Fibroblast of skin of scalp (primary cell): ENCODE measurements at places on chromosomes 5 and 9.

GRCh38 chr5:45162974-45163373 lies 354.2 kb downstream of the MRPS30 start:
- no peak for DNase-seq

- peak; percentile 71 for DNase-seq
Measured at GRCh38 chr5:74576941-74577456, 63.5 kb downstream of the ENC1 start.

DNA sequence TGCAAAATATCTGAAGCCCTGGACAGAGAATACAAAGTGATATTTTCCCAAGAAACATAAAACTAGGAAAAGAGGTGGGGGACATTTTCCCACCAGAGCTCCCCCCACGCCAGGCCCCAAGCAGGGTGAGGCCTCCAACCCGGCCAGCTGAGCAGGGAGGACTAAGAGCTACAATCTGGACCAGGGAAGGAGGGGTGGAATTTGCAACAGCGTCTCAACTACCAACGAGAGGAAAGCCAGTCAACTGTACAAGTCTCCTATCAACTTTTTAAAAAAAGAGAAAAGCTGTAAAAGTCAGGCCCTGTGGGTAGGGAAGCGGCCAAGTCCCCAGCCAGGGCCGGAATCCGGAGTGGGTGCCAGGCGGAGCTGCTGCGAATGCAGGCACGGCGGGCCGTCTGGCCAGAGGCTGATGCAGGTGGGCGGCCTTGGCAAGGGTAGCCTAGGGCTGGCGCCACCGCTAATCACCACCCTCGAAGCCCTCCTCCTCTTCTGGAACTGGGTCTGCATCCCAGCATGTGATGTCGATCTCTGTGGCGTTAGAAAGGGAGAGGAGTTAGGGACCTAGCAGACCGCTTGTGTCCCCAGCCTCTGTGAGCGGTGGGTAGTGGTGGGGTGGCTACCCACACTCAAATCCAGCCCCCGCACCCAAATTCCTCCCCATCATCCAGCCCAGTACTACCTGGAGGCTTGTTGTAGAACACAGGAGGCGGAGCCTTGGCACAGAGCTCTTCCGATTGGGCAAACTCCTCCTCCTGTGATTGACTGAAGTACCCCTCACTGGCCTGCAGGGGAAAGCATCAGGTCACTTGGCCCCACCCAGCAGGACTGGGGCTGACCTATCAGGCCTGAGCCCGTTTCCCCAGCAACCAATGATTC lies 10.6 kb downstream of the PRR7 start:
- peak; percentile 97 for DNase-seq

GRCh38 chr5:121974261-121974660 lies 12.5 kb downstream of the SRFBP1 start:
- peak; percentile 37 for DNase-seq

DNA sequence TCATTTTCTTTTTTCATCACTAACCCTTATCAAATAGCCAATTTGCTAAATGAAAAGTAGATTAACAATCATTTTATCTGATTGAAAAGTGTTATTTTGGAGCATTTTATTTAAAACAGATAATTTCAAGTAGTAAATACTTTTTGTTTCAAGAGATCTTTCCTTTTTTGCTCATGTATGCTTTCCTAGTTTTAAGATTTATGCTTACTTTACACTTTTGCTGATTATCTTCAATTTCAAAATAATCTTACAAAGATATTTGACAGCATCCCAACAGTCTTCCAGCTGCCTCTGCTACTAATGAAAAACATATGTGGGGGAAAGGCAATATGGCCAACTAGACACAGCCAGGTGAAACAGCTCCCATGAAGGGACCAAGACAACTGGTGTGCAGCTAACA lies 1027.3 kb upstream of the CDH9 start:
- no peak for DNase-seq

GRCh38 chr5:180007582-180007981 lies 64.0 kb downstream of the RNF130 start:
- no peak for DNase-seq

GRCh38 chr9:106669835-106670234 lies 193.1 kb upstream of the ZNF462 start:
- DNase-seq, result no peak

GRCh38 chr9:93459432-93459847 lies 6.1 kb upstream of the FAM120AOS start:
- DNase-seq, result peak; percentile 5

DNA sequence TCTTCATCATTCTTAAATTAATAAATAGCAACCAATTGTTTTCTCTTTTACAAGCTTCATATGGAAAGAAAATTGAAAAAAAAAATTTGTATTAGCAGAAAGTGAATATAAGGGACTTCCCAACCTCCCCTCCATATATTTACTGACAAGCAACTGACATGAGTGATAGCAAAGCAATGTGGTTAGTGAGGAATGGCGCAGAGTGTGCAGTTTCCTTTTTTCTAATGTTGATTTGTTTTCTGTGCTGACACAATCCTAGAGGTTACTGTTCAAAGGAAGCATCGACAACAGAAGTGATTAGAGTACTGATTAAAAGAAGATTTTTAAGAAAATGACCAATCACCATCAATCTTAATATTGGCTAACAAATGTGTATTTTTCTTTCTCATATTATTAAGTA lies 1.7 kb upstream of the PTGER4 start:
- no peak for DNase-seq

DNA sequence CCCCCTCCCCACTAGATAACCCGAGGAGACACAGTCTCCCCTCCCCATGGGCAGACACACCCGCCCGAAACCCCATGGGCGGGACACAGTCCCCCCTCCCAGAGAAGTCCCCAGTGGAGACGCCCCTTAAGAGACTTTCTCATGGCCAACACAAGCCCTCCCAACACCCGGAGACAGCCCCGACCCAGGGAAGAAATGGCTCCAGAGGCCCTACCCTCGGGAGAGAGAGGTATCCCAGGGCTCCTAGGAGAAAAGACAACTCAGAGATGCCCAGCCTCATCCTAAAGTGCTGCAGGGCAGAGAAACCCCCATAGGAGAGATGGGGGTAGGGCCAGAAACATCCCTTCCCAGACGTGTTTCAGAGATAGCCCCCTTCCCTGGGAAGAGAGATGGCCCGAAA lies 27.4 kb downstream of the PCDH1 start:
- peak; percentile 38 for DNase-seq

DNA sequence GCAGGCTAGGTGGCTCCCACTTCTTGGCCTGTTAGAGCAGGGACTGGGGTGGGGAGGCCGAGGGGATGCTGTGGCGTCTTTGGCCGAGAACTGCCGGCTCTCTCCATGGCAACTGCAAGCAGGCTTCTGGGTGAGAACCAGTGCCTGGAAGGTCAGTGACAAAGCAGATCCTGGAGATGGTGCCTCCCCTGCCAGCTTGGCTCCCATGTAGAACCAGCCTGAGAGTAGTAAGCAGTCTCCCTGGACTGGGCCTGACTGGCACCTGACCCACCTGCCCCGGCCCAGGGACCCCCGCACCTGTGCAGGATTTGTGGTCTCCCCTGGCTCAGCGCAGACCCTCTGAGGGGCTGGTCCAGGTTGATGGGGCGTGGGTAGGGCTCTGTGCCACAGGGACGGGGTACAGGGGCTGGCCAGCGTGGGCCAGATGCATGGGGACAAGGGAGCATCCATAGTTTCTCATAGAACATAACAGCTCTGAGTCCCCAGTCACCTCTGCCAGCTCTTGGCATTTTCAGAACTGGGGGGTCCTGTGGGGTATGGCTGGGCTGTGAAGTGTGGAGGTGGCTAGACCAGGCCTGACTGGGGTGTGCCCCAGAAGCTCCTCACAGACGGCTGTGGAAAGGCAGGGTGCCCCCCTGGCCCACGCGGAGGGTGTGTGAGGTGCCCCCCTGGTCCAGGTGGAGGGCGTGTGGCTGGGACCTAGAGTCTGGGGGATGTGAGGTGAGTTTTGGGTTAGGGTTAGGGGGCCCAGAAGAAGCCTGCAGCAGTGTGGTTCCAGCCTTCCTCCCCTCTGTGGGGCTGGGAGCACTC lies 22.2 kb downstream of the CACNA1B start:
- DNase-seq, result no peak

- DNase-seq, result peak; percentile 86
Measured at GRCh38 chr5:33662722-33663427, 222.1 kb downstream of the TARS1 start.

- DNase-seq, result no peak
Measured at GRCh38 chr9:136848393-136849037, 694 bp upstream of the PHPT1 start.

- DNase-seq, result no peak
Measured at GRCh38 chr9:100196215-100196614, 97.2 kb downstream of the INVS start.

- DNase-seq, result no peak
Measured at GRCh38 chr5:16881251-16881650, 54.8 kb downstream of the MYO10 start.

- no peak for DNase-seq
Measured at GRCh38 chr9:87500491-87501270, 3.0 kb downstream of the DAPK1 start.

GRCh38 chr5:157611571-157612476 lies 36.2 kb upstream of the ADAM19 start:
- DNase-seq, result no peak

- DNase-seq, result no peak
Measured at GRCh38 chr9:127390563-127390962, 6.4 kb upstream of the SLC2A8 start.

DNA sequence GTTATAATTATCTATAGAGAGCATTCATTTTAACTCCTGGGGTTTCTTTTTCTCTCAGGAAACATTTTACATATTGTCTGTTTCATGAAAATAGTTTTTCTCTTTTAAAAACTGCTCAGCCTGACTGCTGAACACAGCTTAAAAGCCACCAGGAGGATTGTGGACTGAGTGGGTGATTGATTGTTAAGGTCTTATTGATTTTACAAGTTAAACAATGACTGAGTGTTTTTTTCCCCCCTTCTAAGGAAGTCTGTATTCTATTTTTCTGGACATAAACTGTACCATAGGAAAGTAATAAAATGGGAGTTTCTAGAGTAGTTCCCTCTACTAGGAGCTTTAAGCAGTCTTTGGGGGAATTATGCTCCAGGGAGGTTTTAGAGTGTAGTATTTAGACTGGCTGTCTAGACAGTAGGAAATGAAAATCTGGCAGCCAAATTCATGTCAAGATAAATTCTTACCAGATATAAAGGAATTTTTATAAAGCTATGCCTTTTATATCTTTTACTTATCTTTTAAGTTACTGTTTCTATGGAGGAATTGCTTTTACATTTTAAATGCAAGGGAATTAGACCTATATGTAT lies 463.9 kb downstream of the PRR16 start:
- DNase-seq, result no peak

GRCh38 chr9:120723565-120723964 lies 9.3 kb upstream of the MEGF9 start:
- peak; percentile 44 for DNase-seq

- peak; percentile 13 for DNase-seq
Measured at GRCh38 chr5:95907740-95908706, 53.6 kb downstream of the ELL2 start.

DNA sequence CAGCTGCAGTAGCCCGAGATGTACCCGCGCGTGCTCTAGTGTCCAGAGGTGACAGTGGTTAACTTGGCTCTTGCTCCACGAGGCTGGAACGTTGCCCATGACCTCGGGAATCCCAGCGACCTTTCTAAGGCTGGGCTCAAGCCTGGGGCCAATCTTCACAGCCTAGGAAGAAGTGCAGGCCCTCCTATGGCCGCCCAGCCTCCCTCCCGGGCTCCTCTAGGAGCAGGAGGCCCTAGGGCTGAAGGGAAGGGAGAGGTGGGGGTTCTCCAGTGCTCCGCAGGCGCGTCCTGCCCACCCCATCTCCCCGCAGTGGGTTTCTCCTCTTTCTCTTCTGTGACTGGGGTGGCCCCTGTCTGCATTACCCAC lies 13.3 kb downstream of the NR2F1 start:
- no peak for DNase-seq

- DNase-seq, result peak; percentile 42
Measured at GRCh38 chr9:92407818-92408217, 3.4 kb upstream of the OGN start.

GRCh38 chr9:18520416-18521047 lies 46.6 kb downstream of the ADAMTSL1 start:
- peak; percentile 34 for DNase-seq

- no peak for DNase-seq
Measured at GRCh38 chr9:2808105-2808504, 35.8 kb downstream of the PUM3 start.

GRCh38 chr5:37391591-37391990 lies 12.5 kb downstream of the WDR70 start:
- no peak for DNase-seq

GRCh38 chr5:69024241-69024651 lies 69.6 kb upstream of the SLC30A5 start:
- peak; percentile 41 for DNase-seq

DNA sequence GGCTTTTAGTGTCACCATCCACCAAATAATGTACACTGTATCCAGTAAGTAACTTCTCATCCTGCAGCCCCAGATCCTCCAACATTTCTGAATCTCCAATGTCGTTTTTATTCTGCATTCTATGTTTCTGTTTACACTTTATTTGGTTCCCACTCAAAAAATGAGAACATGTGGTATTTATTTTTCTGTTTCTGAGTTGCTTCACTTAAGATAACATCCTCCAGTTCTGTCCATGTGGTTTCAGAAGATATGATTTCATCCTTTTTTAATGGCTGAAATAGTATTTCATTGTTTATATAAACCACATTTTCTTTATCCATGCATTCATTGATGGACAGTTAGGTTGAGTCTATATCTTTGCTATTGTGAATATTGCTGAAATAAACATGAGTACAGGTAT lies 677.3 kb upstream of the FTMT start:
- peak; percentile 38 for DNase-seq

DNA sequence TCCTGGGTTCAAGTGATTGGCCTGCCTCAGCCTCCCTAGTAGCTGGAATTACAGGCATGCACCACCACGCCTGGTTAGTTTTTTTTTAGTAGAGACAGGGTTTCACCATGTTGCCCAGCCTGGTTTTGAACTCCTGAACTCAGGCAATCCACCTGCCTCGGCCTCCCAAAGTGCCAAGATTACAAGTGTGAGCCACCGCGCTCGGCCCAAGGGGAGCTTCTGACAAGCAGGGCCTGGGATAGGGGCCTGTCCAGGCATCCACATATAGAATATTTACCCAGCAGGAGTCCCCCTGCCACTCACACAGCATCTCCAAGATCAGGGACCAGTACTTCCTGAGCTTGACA lies 10.1 kb downstream of the IRF1 start:
- no peak for DNase-seq

GRCh38 chr9:131273856-131274673 lies 2.2 kb downstream of the FAM78A start:
- DNase-seq, result no peak

DNA sequence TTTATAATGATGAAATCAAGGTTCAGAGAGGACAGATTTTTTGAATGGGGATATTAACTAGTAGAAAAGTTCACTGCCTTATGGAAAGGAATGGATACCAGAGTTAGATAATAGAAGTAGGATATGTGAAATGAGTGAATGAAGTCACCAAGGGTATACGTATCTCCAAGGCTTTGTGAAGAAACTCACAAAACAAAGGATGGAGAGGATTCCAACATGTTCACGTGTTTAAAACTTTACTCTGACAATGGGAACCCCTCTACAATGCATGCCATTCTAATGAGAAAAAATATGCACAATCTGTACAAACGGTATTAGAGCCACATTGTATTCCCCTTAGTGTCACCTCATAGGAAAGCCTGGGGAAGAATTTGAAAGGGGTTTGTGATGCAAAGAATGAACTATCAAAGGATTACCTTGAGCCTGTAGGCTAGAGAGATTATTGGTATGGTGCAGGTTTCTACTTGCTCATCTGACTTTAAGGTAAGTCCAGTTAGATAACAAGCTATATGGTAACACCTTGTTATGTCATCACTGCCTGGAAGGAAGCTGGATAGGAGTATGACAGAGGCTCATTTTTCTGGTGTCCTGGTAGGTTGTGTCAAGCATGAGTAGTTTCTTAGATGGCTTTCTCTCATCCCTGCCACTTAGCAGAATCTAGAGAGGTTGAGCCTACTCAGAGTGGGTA lies 250.3 kb upstream of the SEMA6A start:
- no peak for DNase-seq

GRCh38 chr9:128254855-128255759 lies 20.7 kb downstream of the GOLGA2 start:
- peak; percentile 63 for DNase-seq
